ENCODE measurements at places on chromosomes 5 and 9.

DNA sequence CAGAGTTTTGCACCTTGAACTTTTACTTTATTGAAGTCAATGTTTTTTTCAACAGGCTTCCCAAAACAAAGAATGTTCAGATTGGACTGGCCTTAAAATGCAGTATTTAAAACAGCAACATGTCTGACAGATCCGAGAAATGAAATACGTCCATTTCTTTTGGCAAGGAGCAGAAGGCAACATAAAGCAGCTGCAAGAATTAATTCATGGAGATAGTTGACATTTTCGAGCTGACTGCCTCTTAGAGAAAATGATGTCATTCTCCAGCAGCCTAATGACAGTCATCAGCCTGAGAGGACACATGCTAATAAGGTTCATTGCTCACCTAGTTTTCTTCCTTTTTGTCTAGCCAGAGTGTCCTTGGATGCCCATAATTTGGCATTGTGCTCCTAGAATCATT is 232.2 kb upstream of the SEMA6A start:
- DNase-seq: no peak

GRCh38 chr5:124660229-124661093 is 86.0 kb downstream of the ZNF608 start:
- no peak for DNase-seq

DNA sequence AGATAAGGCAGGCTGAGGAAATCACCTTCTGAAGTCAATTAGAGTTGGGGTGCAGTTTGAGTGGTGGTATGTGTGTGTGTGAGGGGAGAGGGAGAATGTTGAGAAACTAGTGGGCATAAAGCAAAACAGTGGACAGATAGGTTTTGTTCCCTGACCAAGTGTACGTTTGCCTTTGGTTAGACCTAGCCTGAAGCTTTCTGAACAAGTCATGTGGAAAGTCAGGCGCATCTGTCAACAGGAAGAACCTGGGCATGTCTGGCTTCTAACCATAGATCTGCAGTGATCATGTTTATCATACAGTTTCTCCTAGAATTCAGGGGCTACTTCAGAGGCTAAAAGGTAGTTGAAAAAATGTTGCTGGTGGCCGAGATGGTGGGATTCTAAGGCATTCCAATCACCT is 143.2 kb upstream of the PCA3 start:
- no peak for DNase-seq

DNA sequence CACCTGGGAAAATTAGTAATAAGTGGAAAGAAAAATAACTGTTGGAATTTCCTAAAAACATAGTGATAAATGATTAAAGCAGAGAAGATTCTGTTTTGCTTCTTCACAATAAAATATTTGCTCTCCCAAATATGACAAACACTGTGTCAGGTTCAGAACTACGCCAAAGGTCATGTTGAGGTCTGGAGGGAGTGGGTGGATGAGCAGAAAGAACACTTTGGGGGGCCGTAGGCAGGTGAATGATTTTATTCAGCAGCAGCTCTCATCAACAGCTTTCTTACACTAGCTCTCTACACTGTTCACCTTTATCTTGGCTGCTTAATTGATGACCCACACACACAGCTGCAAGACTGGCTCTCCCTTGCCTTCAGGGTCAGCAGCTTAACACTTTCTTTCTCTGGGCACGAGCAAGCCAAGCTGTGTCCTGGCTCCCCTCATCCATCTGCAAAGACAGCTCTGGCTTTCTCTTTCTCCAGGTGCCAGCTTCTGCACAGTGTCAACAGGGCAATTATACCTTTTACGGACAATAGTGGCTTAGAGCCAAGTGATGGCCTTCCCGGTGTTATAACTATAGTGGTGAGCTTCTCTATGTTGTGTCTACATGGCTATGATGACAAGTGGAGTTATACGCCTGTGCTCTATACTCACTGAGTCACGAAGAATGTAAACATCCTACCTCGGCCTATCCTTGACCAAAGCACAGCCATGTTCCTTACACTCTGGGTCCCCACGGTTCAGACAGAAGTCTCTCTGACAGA is 18.9 kb upstream of the GPX8 start:
- DNase-seq: no peak

DNA sequence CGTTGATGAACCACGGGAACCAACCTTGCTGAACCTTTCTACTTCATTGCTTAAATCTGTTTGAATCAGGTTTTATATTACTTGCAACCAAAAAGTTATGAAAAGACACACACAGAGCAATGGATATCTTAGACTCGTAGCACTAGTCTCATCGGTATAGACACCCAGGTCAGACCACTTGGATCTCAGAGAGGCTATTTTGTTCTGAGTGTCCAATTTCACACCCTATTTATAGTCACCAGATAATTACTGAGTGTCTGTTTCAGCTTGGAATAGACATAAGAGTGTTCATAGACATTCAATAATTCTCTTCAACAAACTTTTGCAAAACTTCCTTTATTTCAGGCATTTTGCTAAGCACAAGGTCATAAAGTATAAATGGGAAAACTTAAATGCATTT is 145.4 kb upstream of the EGFLAM start:
- no peak for DNase-seq

GRCh38 chr5:28542987-28543386 is 1504.6 kb upstream of the CDH9 start:
- no peak for DNase-seq

DNA sequence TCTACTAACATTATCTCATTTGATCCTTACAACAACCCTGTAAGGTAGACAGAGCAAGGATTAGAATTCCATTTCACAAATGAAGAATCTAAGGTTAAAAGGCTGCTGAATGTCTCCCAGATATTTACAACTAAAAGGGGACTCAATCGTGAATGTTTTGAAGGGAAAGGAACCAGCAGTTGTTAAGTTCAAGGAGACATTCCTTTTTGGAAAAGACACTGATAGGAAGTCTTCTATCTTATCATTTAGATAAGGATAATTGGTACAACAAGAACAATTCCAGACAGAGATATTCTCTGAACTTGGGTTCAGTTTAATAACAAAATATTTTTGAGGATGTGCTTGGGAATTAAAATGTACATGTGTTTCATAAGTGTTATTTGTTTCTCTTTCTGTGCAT is 37.5 kb upstream of the CER1 start:
- no peak for DNase-seq

DNA sequence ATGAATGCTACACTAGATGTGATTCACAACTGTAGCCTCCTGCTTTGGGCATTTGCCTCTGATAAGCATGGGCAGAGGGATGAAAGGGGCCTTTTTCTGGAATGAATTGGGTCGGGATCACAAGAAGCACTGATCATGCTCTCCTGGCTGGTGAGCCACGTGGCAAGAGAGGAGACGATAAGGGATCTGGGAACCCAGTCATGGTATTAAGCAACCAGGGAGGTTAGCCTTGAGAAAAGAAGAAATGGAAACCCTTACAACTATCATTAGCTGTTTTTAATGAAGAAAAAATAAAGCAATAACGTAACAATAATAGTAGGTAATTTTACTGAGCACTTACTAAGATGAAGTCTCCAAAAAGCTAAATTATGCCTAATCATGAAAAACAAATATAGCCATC is 50.0 kb upstream of the RAI14 start:
- no peak for DNase-seq

DNA sequence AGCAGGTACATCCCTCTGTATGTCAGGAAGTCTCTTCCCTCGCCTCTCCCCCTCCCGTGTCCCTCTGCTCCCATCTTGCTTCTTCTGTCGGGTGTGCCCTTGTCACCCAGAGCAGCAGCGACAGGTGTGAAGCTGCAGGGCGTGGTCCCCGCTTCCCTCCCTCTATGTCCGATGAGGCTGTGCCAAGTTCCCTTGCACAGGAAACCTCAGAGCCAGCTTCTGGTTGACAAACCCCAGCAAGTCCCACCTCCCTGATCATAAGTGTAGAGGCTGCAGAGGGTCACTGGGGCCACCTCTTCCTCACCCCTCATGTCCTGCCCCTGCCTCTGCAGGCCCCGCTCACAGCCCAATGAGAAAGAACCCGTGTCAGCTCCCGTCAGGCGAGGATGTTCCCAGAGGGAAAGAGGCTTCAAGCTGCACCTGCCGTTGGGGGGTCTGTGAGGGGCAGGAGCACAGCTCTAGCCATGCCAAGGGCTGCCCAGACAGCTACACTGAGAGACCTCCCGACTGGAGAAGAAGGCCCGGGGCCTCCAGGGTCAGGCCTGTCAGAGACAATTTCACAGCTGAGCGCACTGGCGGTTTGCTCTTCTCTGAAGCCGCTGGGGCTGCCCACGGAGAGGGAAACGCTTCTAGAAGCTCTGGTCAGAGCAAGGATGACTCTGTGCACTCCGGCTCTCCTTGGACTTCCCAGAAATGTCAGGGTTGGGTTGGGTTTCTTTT is 73.3 kb downstream of the AK8 start:
- DNase-seq: no peak

DNA sequence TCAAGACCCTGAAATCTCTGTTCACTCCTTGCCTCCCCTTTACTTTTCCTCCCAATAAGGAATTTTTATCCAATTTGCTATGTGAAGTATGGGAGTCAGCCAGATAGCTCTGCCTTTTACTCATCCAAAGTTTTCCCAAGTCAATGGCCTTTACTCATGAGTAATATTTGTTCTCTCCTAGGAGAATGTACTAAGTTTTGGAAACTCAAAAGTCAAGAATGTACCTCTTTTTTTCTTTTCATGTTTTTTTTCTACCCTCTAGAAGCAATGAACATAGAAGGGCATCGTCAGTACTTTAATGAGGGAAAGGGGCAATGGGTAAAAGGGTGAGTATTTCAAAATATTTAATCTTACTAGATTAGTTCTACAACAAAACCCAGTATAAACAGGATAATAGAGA is 140.2 kb upstream of the SGCD start:
- DNase-seq: no peak

- DNase-seq: no peak
Measured at GRCh38 chr9:120360046-120360445, 219.9 kb downstream of the CDK5RAP2 start.

DNA sequence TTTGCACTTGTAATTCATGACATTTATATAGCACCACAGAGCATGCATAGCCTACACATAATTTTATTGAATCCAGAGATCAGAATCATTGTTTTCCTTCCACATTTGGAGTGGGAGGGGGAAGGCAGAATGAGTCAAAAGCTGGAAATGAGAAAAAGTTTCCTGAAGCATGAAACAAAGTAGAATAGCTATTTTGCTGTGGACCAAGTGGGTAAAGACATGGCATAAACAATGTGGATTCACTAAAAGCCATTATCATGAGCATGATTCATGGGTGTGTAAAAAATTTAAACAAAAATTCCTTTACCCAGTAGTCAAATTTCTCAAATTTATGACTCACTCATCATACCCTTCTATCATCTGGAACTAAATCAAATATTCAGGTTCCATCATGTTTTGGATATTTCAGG is 97.9 kb downstream of the YIPF5 start:
- no peak for DNase-seq

DNA sequence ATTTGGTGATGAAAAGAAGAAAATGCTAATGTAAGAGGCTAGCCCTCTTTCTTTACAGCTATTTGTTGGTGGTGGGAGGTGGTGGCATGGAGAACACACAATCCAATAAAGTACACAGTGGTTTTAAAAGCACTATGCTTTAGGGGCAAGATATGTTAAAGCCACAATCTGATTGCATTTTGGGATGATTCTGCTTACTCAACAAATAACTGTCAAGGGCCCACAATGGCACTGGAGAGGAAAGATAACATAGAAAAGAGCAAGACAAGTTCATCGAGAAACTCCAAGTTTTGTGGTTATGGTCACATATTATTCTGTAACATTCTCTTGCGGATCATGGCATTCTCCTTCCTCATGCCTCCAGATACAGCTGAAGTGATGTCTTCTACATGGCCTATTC is 38.8 kb downstream of the OTP start:
- no peak for DNase-seq

GRCh38 chr5:24475101-24475500 is 169.7 kb downstream of the CDH10 start:
- no peak for DNase-seq

GRCh38 chr5:169051351-169051750 is 249.6 kb downstream of the SLIT3 start:
- no peak for DNase-seq

DNA sequence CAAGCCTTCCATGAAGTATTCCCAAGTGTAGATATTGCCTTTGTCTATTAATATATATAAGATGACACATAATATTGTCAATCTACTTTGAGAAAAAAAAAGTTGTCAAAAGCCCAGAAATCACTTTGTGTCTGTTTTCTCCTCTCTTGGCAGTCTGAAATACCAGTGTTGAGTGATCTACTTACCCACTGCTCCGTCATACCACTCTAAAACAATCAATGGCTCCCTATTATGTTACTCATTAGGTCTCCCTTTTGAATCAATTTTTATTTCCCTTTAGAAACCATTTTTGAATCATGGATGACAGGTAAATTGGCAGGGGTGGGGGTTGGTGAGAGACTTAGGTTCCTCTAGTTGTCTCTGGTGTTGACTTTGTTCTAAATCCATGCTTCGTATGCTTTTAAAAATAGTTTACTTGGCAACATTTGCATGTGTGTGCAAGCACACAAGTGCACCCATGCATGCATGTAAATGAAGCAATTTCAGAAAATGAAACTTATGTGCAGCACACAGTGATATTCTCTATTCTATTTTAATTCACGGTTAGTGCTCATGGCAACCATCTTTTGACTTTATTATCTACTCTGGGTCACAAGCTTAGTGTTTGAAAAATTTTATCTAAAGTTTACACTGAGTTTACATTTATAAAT is 378.9 kb downstream of the RAB3C start:
- no peak for DNase-seq
